ENCODE measurements at places on chromosomes 16 and 17.

DNA sequence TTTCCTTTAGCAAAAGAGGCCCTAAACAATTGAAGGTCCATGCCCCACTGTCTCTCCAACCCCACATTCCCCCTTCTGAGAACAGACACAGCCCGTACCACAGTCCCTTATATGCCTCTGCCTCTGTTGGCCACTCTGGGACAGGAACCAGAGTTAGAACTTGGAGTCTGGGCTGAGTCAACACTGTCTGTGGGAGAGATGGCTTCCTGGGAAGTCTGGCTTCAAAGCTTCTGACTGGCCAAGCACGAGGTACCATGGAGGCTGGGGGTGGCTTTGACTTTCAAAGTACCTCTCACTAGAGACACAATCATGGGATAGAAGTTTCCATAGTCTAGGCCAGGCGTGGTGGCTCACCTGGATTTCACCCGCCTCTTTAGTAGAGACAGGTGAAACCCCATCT lies 14.9 kb upstream of the SPOP start:
- DNase-seq, result no peak

DNA sequence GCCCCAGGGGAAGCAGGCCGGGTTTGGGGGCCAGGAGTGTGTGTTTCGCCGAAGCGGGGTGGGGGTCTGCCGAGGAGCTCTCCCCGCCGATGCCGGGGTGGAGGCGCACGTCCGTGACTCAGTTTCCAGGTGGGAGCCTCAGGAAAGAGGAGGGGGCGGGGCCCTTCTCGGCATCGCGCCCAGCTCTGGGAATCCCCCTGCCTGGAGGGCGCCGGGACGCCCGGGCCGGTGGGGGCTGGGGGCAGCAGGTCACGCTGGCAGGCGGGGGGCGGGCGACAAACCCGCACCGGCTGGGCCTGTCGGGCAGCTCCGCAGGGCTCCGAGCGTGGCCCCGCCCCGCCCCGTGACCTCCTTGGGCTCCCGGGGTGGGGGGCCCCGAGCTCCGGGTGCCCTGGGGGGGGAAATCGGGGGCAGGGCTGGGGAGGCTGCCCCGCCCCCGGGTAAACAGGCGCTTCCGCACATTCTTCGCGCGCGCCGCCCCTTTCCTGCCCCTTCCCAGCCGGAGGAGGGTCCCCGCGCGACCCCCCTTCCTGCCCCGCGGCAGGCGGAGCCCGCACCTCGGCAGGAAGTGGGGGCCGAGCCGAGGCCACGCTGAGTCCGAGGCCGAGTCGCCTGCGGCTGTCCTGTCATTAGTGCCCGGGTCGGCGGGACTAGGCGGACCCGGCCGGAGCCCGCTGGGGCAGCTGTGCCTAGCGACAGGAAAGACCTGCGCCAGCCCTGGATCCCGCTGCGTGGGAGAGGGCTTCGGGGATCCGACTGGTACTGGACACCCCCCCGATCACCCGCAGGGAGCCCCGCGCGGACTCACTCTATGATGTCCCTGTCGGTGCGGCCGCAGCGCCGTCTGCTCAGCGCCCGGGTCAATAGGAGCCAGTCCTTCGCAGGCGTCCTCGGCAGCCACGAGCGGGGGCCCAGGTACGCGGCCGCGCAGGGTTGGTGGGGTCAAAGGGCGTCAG lies 9.3 kb downstream of the RIPOR1 start:
- no peak for DNase-seq

DNA sequence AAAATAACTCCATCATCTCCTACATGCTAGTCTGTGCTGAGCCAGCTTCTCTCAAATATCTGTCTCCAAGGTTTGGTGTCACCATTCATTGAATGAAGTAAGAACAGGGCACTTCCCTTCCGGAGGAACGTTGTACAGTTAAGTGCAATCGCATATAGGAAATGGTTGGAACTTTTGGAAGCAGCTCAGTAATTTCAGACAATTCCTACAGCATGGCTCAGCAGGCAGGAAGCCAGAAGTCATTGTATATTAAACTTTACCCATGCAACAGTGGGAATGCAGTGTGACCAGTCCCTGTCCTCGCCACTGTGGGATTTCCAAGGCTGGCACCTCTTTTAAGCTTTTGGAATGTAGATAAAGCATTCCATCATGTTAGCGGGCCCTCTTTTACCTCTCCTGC lies 51.1 kb upstream of the MYH2 start:
- DNase-seq, result no peak

DNA sequence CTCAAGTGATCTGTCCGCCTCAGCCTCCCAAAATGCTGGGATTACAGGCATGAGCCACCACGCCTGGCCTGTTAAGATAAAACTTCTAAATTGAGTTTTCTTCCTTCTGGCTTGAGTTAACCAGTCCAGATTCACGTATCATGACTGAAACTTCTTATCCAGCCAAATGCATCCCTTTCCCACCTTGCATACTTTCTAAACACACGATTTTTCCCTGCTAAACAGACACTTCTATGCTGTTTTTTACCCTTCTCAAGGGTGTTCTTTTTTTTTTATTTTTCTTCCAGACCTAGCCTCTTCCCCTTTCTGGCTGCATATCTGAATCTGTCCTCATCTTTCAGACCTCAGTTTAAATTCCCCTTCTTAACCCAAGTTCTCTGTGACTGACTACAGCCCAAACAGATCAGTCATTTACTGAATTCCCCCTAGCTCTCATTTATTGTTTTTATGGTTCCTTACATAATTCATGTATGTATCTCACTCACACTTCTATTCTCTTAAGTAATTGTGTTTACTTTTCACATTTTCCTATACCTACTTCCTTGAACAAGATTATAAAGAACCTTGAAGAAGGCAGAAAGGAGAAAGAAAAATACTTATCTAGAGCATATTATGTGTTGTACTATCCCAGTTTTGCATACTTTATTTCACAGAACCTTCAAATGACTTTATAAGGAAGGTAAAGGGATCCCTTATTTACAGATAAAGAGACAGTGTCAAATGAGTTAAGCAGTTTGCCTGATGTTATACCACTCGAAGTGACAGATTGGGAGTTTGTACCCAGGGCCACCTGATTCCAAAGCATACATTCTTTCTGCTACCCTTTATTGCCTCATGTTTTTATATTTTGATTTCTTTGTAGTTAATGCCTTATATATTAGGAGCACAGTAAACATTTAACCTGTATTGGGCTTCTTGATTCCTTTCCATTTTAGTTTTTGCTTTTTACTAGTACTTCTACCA lies 5.2 kb downstream of the EVI2B start:
- no peak for DNase-seq

- peak; percentile 53 for DNase-seq
Observed at GRCh38 chr17:82848022-82848592, 8.3 kb upstream of the ZNF750 start.

DNA sequence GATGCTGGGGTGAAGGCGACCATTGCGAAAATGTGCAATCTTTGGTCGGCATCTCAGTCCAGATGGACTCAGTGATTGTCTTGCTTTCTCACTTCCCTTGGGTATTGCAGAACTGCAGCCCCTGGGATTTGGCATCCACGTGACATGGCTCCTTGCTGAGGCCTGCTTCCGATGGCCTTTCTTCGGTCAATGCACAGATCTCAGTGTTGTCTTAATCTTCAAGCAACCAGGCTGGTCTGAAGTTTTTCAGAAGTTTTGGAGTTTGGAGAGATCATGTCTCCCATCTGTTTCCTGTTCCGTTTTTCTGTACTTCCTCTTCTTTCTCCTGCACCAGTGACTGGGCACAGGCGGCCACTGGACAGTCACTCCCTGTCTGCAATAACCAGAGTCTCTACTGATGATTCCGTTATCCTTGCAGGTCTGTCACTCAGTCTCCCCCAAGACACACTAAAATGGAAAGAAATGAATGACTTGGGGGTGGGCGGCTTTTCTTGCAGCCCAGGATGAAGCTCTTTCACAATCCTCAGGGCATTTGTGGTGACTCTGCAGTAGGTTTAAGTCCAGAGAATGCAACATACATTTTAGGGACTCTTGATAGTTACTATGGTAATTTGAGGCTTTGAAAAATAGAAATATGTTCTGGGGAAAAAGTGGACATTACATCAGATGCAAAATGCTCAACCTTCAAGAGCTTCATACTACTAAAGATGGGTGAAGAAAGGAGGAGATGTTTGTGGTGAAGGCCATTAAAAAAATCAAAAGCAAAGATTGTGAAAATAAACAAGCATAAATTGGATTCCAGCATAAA lies 106.3 kb upstream of the ZFHX3 start:
- DNase-seq, result no peak

Data from fibroblast of the conjunctiva (primary cell).